ENCODE measurements at places on chromosomes 13 and 19.

GRCh38 chr13:77172650-77173049 is 145.7 kb upstream of the FBXL3 start:
- no peak for DNase-seq

- DNase-seq: no peak
Observed at GRCh38 chr19:23093832-23094231, 23.0 kb upstream of the ZNF730 start.

DNA sequence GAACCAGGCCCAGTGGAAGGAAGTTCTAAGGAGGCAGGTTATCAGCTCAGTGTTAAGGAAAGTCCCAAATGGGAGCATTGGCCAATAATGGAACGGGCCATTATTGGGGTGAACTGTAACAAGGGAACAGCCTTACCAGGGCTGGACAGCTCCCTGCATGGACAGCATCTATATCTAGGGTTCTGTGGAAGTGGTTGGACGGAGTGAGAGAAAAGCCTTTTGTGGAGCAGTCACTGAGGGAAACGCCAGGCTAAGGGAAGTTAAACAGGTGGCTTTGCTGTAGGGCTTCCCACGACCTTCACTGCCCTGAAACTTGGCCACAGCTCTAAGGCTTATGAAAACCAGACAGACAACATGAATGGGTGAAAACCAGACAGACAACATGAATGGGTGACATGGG is 17.0 kb downstream of the POU2F2 start:
- peak; percentile 51 for DNase-seq

GRCh38 chr13:29479716-29480492 is 115.6 kb downstream of the SLC7A1 start:
- DNase-seq: no peak

- DNase-seq: peak; percentile 26
Observed at GRCh38 chr19:55247621-55248099, 11.2 kb downstream of the PPP6R1 start.

- no peak for DNase-seq
Observed at GRCh38 chr13:98986226-98986846, 8.5 kb upstream of the DOCK9 start.

DNA sequence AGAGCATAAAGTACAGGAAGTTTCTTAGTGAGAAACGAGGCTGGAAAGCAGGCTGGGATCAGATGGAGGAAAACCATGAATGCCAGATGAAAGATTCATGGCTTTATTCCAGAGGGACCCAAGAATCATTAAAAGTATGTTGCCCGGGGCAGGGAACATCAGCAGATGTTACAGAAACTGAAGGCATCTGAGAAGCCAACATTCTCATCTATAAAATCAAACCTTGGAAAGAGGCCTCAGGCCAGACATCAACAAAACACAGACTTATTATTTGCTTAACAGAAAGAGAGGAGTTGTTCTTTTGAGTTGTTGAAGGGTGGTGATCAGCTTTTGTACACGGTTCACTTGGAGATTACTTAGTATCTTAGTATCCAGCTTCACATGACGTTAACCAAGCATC is 543.6 kb downstream of the RFC3 start:
- peak; percentile 13 for DNase-seq

- no peak for DNase-seq
Observed at GRCh38 chr13:45199711-45200110, 1.1 kb downstream of the KCTD4 start.

GRCh38 chr13:75480671-75481175 is 1.2 kb downstream of the TBC1D4 start:
- DNase-seq: peak; percentile 62

- DNase-seq: no peak
Observed at GRCh38 chr19:34507414-34508067, 26.0 kb downstream of the WTIP start.

DNA sequence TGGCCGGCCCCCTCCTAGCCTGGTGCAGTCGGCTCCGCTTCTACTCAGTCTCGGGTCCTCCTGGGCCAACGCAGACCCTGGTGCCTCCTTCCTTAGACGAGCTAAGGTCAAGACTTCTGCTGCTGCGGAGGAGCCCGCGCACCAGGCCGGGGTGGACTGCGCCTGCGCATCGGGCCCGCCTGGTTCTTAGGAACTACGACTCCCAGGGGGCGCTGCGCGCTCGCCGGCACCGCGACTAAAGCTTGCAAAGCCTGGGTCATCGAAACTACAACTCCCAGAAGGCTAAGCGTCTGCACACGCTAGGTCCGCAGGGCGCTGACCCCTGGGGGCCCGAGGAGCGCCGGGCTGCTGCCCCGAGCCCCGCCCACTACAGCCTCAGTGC is at the start of gene ZNF835:
TSS of gene ZNF835 (minus strand) at position 145 of the 382 bp plus-strand sequence. CDS start 6,559 bp downstream, outside the sequence.
- DNase-seq: peak; percentile 2

- peak; percentile 31 for DNase-seq
Observed at GRCh38 chr19:40717880-40718773, 1.2 kb downstream of the ITPKC start.

GRCh38 chr19:41128692-41129091 is 14.5 kb downstream of the CYP2F1 start:
- no peak for DNase-seq

- no peak for DNase-seq
Observed at GRCh38 chr19:50909240-50910070, 1.7 kb downstream of the KLK4 start.

GRCh38 chr13:109256866-109257760 is 529.3 kb downstream of the IRS2 start:
- DNase-seq: peak; percentile 99

DNA sequence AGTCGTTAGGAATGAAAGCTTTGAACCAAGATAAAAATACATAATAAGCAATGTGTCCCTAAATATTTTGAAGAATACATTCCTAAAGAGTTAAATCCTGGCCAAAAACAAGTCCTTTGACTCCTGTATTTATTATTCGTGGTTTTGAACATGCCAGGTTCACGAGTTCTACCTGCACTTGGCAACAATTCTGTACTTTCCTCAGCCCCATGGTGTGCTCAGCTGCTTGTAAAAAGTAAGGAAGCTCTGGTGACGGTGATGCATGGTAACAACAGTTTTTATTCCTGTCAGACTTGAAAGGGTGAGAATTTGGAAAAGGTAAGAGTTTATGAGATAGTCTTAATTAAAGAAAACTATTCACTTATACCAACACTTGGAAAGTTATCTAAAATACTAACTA is 95.0 kb upstream of the KLF12 start:
- no peak for DNase-seq

GRCh38 chr19:15038294-15038693 is 11.0 kb upstream of the CASP14 start:
- no peak for DNase-seq

DNA sequence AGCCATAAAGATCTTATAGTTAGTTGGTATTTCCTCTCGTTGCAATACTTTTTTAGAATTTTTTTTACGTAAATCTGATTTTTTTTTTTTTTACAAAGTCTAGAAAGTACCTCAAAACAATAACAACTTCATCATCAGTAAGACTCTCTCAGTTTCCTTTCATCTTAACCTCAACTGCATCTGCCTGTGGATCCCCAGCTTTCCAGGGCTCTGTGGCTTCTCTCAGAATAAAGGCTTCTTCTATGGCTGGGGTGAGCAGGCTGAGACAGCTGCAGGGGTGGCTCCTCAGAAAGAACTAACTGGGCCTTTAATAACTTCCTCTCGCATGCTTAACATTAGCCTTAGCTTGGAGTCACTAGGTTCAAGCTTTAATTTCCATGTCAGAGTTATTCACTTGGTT is 4.2 kb downstream of the ZNF506 start:
- no peak for DNase-seq

Data from fibroblast of lung (primary cell).